Frontal cortex (tissue), 4 donors: ENCODE measurements at places on chromosomes 7 and 10.

- DNase-seq: no peak
Measured at GRCh38 chr10:126583552-126584200, 86.8 kb downstream of the C10orf90 start.

- DNase-seq: peak; percentile 4
Measured at GRCh38 chr7:37832194-37832593, 16.2 kb upstream of the NME8 start.

DNA sequence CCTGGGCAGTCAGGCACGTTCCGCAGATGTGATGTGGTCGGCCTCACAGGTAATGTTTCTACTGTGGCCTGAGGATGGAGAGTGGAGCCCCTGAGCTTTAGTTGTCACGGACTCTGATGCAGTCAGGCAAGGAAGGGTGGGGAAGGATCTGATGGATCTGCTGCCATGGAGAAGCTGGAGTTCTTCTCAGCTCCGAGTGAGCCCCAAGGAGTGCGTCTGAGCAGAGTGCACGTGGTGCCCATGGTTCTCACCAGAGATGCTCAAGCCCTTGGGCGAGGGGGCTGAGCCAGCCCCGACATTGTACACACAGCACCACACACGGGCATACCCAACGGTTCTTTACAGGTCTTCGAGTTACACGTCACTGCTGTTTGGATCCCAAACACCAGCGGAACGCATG lies 192.5 kb downstream of the EBF3 start:
- no peak for DNase-seq

DNA sequence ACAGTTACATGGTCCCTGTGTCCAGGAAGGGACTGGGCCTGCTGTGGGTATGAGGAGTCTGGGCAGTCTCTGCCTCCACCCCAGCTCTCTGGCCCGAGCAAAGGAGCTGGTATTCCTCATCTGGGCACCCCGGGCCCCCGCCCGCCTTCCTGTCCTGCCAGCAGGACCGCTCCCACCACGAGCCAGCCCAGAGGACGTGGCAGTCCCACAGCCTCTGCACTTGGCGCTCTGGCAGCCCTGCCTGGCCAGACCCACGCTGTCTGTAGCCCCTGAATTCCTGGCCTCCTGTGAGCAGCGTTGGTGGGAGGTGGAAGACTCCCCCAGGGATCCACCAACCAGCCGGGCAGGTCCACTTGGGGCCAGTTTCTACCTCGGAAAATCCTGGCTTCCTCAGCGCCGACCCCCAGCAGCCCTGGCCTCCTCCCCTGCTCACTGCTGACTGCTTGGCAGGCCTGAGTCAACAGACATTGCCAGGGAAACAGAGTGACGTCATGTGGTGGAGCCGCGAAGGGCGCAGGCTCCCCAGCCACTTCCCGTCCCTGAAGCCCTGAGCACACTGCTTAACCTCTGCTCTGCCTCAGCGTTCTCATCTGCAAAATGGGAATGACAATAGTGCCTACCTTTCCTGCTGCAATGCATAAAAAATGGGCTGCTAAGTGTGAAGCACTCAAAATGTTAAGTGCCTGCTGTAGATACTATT lies 21.6 kb upstream of the LIMK1 start:
- DNase-seq: peak; percentile 91

DNA sequence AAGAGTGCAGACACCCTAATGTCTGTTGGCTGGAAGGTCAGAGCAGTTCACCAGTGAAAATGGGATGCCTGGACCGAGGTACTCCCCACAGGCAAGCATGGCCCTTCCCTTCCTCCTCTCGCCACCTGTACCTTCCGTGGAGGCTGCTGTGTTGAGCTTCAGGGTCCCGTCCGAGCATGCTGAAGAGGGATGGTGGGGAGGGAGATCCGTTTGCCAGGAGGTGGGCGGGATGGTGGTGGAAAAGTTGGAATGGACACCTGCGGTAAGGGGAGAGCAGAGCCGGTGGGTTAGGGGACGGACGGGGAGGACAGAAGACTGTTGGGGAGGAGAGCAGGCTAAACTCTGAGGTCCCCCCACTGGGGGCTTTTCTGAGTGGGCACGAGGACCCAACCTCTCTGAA lies 15.9 kb upstream of the ZNF777 start:
- DNase-seq: no peak

DNA sequence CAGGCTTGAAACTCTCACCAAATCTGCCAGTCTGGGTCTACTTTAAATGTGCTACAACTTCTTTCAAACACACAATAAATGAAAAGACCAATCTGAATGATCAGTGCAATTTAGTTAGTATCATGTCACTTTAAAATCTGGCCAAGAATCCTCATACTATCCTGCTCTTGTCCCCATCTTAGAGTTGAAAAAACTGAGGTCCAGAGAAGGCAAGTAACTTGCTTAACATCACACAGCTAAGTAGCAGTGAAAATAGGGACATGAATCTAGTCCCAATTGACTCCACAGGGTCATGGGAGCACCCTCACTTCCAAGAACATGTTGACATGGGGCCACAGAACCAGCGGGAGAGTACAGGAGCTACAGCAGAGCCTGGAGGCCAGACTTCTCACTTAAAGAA lies 3.1 kb upstream of the GDF10 start:
- DNase-seq: no peak

DNA sequence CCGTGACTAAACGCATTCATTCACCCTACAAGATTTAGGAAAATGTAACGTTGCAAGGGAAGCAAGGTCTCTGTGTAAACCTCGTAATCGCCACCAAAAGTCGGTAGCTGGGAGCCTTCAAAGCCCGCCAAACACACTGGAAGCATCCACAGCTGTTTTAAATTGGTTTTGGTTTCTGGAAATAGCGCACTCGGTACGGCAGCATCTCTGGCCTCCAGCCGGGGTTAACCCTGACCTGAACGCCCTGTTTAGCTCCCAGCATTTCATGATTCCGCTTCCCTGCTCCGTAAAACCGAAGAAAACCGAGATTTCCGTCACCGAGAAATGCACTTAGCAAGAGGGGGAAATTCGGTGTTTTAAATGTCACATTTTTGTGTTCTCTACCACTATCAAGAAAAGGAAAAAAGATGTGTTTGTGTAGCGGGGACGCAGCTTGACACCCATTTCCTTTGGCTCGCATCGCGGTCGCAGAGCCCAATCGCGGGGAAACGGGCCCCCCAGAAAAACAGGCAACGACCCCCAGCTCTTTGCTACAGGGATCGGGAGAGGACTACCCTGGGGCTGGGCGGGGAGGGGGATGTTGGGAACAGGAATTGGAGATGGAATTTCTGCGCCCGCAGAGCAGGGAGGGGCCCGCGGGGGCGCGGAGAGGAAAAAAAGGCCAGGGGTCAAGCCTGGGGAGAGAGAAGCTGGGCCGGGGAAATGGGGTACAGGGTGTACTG lies 646 bp downstream of the SGCE start:
- no peak for DNase-seq

- no peak for DNase-seq
Measured at GRCh38 chr7:24595671-24596418, 22.6 kb downstream of the PALS2 start.
